ENCODE measurements at places on chromosomes 12 and 14.
A peak's percentile ranks its signal among the peaks of the same experiment; 100 is the strongest.

- DNase-seq, result no peak
Observed at GRCh38 chr14:54713379-54713778, 146.5 kb downstream of the SAMD4A start.

DNA sequence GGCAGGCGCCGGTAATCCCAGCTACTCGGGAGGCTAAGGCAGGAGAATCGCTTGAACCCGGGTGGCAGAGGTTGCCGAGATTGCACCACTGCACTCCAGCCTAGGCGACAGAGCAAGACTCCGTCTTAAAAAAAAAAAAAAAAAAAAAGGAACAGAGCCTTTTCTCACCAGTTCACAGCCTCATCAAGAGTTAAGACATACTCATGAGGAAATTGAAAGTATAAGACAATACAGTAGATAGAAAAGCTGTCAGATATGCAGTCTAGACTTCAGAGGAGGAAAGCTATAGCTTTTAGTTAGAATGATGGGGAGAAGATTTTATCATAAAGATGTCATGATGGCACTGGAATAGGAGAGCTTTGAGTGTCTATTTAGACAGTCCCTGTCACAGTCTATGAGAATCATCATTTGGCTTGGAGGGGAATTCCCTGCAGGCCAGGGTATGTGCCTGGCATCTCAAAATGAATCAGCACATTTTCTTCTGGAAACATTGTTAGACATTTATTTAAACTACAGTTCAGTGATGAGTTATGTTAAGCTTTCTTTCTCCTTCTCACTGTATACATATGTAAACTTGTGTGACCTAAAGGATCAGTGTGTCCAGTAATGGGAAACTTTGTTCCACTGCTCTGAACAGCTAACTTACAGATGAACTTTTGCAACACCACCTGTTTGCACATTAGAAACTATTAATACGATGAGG is 2.9 kb upstream of the RAB35 start:
- DNase-seq, result no peak

GRCh38 chr14:43795600-43796228 is 711.4 kb downstream of the FSCB start:
- DNase-seq, result no peak

DNA sequence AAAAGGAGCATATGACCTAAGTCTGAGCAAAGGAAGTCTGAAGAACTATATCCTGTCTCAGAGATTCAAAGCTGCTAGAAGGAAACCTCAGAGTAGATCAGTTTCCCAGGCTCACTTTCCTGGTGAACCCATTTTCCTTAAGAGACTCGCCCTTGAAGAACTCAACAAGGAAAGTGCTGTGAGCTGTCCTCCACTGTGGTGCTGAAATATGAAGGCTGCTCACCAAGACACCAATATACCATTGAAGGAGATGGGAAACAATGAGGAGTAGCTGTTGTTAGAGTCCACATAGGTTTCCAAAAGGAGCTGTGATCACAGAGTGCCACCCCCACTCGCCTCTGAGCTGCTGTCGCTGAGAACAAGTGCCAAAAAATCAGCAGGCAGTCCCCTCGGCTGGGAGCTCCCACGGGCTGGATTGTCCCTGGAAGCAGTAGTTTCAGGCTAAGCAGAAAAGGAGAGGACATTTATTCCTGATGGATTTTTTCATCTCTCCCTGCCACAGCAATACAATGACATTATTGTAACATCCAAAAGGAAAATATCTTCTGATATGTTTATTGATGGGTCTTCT is 282.1 kb downstream of the RPS29 start:
- no peak for DNase-seq

- DNase-seq, result no peak
Observed at GRCh38 chr14:77203611-77204458, 22.2 kb downstream of the TMEM63C start.

DNA sequence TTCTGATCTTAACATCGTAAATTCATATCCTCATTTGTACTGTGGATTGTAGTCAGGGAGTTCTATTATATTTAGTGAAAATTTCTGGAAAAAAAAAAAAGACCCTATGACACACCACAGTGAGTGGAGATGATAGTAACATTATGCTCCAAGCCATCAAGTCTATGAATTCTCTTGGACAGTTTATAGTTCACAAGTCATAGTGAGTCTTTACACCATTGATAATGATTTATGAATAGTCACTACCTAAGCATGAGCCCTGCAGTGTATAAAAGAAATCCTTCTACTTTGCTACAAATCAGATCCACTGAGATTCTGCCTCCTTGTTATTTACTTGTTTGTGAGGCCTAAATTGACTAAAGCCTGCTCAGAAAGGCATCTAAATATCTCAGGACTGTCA is 772.2 kb upstream of the NOVA1 start:
- no peak for DNase-seq

- peak; percentile 61 for DNase-seq
Observed at GRCh38 chr12:48890657-48891418, 25.2 kb upstream of the RND1 start.

- DNase-seq, result no peak
Observed at GRCh38 chr12:93234641-93235040, 143.1 kb upstream of the NUDT4 start.

DNA sequence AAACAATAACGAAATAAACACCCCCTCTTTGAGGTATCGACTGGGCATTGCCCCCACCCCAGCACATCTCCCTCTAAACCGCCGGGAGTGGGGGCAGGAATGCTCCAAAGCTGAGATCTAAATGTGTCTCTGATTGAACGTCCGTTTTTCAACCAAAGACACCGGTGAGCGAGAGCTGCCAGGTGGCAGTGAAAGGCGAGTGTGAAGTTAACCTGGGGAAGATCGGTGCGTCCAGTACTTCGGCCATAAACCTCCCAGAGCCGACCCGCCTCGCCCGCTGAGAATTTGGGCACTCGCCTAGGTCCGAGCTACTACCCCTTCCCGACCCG is 625 bp downstream of the ANGEL1 start:
- no peak for DNase-seq

GRCh38 chr12:386651-387050 is 2.5 kb downstream of the KDM5A start:
- DNase-seq, result no peak

DNA sequence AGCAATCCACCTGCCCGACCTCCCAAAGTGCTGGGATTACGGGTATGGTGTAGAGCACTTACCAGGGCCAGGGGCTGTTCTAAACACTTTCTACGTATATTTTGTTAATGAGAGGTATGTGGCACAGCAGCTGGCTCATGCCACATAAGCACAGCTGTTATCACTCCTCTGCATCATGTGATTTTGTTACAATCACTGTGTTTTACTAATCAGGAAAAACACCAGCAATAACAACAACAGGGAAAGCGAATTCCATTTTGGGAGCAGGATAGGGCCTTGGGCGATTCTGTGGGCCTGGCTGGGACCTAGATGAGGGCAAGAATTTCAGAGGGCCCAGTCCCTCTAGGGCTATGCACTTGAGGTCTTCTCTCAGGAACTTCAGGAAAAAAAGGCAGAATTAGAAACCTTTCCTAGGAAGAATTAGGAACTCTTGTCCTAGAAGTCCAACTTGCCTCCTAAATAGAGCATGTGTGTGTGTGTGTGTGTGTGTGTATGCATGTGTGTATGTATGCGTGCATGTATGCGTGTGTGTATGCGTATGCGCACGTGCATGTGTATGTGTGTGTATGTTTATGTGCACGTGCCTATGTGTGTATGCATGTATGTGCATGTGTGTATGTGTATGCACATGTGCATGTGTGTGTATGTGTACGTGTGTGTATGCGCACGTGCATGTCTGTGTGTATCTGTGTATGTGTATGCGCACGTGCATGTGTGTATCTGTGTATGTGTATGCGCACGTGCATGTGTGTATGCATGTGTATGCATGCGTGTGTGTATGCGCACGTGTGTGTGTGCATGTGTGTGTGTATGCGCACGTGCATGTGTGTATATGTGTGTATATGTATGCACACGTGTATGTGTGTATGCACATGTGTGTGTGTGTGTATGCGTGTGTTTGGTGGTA is 41.8 kb upstream of the CORO1C start:
- no peak for DNase-seq
